Ovary (tissue), 10 donors: ENCODE measurements at places on chromosomes 3 and 15. TPM values are rescaled to one million over a fixed set of nuclear protein-coding genes. Genes with fewer than 3 reads are reported as not detected.

RETNLB gene
- total RNA-seq = not detected

GRCh38 chr3:171200052-171200749 is 173.7 kb upstream of the SLC2A2 start:
- DNase-seq = no peak
- no peak overlapping the region for H3K4me3 ChIP-seq
- no peaks in the 10 kb centered on the region for H3K27me3 ChIP-seq
- no peak overlapping the region for H3K27ac ChIP-seq
- H3K36me3 ChIP-seq = no peaks in the 10 kb centered on the region

CPN2 gene
- total RNA-seq = 0.18 TPM

SLC2A2 gene
- total RNA-seq = 0.36 TPM

DNA sequence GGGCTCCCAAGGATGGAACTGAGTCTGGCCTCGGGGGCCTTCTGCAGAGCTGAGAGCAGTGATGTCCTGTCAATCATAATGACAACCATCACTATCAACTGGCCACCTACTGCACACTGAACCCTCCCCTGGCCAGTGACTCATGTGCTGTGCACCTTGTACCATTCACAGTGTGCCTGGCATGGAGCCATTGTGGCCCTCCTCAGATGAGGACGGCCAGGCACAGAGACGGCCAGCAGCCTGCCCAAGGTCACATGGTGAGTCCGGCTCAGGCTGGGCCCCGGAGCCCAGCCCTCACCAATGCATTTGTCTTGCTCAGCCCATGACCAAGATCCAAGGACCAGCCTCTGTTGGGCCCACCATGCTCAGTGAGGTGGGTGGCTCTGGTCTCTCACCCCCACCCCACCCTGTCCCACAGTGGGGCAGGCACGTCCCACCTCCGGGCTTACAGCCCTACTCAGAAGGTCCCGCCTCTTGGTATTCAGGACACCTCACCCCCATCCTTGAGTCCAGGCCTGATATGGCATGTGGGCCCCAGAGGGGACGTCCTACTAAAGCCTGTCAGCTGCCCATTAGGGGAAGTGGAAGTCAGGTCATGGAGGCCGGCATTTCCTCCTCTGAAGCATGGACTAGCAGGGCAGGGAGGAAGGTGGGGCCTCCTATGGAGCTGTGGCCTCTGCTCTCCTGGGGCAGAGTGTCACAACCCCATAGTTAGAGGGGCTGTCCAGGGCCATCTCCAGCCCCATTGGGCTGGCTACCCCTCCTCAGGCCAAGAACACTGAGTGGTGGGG is 35.9 kb upstream of the TMEM115 start:
- no peak for DNase-seq
- H3K27me3 ChIP-seq = no peaks in the 10 kb centered on the region
- no peaks in the 10 kb centered on the region for H3K36me3 ChIP-seq
- no peak overlapping the region for H3K27ac ChIP-seq
- H3K4me3 ChIP-seq = no peak overlapping the region

GREM1 gene
- total RNA-seq = not detected

- H3K4me1 ChIP-seq = no peaks in the 10 kb centered on the region
- no peaks in the 10 kb centered on the region for H3K27me3 ChIP-seq
- no peak overlapping the region for H3K27ac ChIP-seq
- no peak overlapping the region for H3K4me3 ChIP-seq
- no peak for DNase-seq
Observed at GRCh38 chr3:4696266-4696665, 203.1 kb downstream of the ITPR1 start.
